Smooth muscle cell of the pulmonary artery (primary cell): ENCODE measurements at places on chromosomes 12 and 14. TPM values are rescaled to one million over a fixed set of nuclear protein-coding genes. Genes with fewer than 3 reads are reported as not detected.

The LRTM2 gene
- not detected in 2 replicates for total RNA-seq

The CDH24 gene
- 5.0 and 5.1 TPM in 2 replicates for total RNA-seq

The CMA1 gene
- total RNA-seq, result not detected in 2 replicates

The MYF5 gene
- total RNA-seq, result not detected in 2 replicates

The DEGS2 gene
- 0.07 and 0.26 TPM in 2 replicates for total RNA-seq

The TMBIM4 gene
- 51.7 and 72.7 TPM in 2 replicates for total RNA-seq

The KRT82 gene
- not detected in 2 replicates for total RNA-seq

The RNASE7 gene
- total RNA-seq, result not detected in 2 replicates

The PLA2G1B gene
- total RNA-seq, result not detected in 2 replicates

The FZD10 gene
- not detected in 2 replicates for total RNA-seq

The ALX1 gene
- not detected in 2 replicates for total RNA-seq

The CEBPE gene
- not detected in 2 replicates for total RNA-seq

The EPYC gene
- total RNA-seq, result not detected in 2 replicates

The PIWIL1 gene
- total RNA-seq, result not detected in 2 replicates

The SCNN1A gene
- total RNA-seq, result 0.07 TPM in 1 of 2 replicates, not detected in the other

The WSCD2 gene
- total RNA-seq, result not detected in 2 replicates

The KSR2 gene
- total RNA-seq, result under 0.01 TPM in 2 replicates

The PIP4P1 gene
- 17.9 and 22.4 TPM in 2 replicates for total RNA-seq

The MMP17 gene
- 2.6 and 7.8 TPM in 2 replicates for total RNA-seq

The E2F7 gene
- total RNA-seq, result 16.7 and 56.5 TPM in 2 replicates

The DPY19L2 gene
- 3.8 and 5.2 TPM in 2 replicates for total RNA-seq

The PROX2 gene
- total RNA-seq, result not detected in 2 replicates

The FGF6 gene
- not detected in 2 replicates for total RNA-seq

The PRB2 gene
- total RNA-seq, result not detected in 2 replicates

The LPCAT3 gene
- total RNA-seq, result 11.3 and 12.6 TPM in 2 replicates

The TAS2R10 gene
- 0.83 and 1.2 TPM in 2 replicates for total RNA-seq

The TAS2R7 gene
- total RNA-seq, result not detected in 2 replicates

The TMEM229B gene
- total RNA-seq, result 2.5 and 2.7 TPM in 2 replicates

The ACRBP gene
- 0.13 and 0.26 TPM in 2 replicates for total RNA-seq

The TSPAN19 gene
- total RNA-seq, result not detected in 2 replicates

The RAB5B gene
- 64.1 and 80.2 TPM in 2 replicates for total RNA-seq

The OVCH1 gene
- 0.07 and 0.13 TPM in 2 replicates for total RNA-seq

The KRT6C gene
- 0.07 TPM in 1 of 2 replicates, not detected in the other for total RNA-seq

The PLD4 gene
- total RNA-seq, result 0.07 and 0.13 TPM in 2 replicates

The MYRFL gene
- 0.07 TPM in 1 of 2 replicates, not detected in the other for total RNA-seq

The ZNF10 gene
- 10.8 and 12.4 TPM in 2 replicates for total RNA-seq

The FAM186B gene
- 0.20 and 0.40 TPM in 2 replicates for total RNA-seq

The ARMH4 gene
- total RNA-seq, result 9.1 and 9.6 TPM in 2 replicates

The VWF gene
- total RNA-seq, result 0.92 and 1.2 TPM in 2 replicates

The MSRB3 gene
- total RNA-seq, result 91.8 and 103 TPM in 2 replicates

The IRAK3 gene
- total RNA-seq, result 7.9 and 9.0 TPM in 2 replicates

The CCDC177 gene
- not detected in 2 replicates for total RNA-seq

The COL2A1 gene
- total RNA-seq, result not detected in 2 replicates

The PTGER2 gene
- 3.8 and 8.2 TPM in 2 replicates for total RNA-seq
